ENCODE measurements at places on chromosomes 6 and 20.

GRCh38 chr6:90936286-90936685 is 349.4 kb upstream of the MAP3K7 start:
- DNase-seq: no peak

DNA sequence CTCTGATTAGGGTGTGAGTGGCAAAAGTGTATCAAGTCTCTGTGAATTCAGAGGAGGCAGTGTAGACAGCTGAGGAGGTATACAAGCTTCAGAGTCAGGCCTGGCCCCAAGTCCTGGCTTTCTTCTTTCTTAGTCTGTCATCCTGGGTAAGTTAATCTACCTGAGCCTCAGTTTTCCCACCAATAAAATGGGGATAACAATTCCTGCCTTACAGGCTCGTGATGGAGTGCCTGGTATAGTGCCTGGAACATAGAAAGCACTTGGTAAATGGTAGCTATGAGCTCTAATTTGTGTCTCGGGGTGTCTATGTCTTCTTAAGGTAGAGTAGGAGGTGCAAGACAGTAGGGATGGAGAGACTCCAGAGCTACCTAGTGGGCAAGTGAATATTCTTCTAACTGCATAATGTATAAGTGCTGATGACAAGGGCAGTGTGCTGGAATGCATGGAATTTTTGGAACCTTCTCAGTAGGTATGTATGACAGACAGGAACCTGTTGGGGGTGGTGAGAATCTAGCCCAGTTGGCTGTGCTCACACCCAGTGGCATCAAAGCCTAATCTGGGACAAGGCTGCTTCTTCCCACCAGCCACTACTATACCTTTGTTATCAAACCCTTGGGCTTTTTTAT is 4.0 kb upstream of the SCUBE3 start:
- no peak for DNase-seq

- DNase-seq: no peak
These were observed 152.4 kb upstream of the COL21A1 start for GRCh38 chr6:56399672-56400263.

- DNase-seq: no peak
These were observed 373.6 kb downstream of the PLCB1 start for GRCh38 chr20:8505476-8506200.

- DNase-seq: no peak
These were observed 129.6 kb downstream of the CEBPB start for GRCh38 chr20:50320005-50320900.

DNA sequence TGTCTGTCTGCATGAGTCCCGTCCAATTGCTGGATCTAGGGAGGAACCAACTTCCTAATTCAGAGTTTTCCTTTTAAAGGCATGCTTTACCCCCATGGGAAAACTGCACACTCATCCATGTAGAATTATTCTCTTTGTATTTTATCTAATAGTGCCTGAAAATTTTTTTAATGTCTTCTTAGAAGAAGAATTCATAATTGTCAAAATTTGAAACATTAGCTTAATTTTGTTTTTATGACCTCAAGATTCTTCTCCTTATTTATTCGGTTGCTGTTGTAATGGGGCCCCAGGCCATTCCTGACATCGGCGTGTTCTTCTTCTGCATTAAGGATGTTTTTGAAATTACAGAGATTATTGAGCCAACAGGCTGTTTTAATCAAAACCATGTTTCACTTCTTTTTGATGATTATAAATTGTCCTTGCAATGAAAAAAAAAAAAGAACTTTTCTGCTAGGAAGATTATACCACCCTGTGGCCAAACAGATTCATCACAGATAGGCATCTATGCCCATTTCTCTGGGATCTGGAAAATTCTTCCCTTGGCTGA is 100.3 kb downstream of the ZNF217 start:
- no peak for DNase-seq

DNA sequence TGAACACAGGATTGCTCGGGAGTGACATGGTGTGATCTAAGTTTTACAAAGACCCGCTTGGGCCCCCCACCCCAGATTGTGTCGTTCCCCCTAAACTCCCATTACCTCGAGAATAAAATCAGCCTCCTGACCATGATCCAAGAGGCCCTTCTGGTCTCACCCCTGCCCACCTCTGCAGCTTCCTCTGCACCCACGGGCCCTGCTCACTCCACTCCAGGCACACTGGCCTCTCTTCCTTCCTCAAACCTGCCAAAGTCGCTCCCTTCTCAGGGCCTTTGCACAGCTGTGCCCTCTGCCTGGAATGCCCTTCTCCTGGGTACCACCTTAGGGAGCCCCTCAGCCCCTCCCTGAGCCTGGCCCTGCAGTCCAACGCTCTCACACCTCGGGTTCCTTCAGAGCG is 17.9 kb downstream of the TGM2 start:
- DNase-seq: no peak

DNA sequence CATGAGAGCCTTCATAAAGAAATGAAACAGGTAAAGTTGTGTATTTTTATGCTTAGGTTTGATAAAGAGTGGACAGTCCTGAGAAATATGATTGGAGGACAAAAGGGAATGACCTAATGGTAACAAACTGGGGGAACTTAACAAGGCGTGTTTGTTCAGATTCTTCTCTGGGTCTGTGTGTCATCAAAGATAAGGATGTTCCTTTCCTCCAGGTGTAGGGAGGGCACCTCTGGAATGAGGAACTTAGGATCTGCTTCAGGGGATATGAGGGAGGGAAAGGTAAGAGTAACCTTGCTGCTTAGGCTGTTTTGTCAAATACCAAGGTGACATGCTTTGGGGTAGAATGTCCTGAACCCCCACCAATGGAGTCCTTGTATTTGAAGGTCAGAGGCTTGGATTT is 291.9 kb downstream of the KCNQ5 start:
- no peak for DNase-seq

DNA sequence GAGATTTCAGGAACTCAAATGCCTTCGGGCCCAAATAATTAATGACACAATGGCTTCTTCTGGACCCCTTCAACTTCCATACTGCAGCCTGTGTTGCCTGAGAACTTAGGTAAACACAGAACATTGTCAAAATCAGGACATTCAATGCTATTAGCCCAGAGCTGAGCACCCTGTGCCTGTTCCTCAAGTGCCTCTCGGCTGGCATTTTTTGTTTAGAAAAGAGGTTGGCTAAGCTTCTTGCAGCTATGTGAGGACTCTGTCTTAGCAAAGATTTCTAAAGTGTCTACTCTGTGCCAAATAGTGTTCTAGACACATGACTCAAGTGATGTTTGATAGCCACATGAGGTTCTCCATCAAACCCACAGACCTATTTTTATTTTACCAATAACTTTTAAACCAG is 289.3 kb upstream of the ARID1B start:
- DNase-seq: no peak

DNA sequence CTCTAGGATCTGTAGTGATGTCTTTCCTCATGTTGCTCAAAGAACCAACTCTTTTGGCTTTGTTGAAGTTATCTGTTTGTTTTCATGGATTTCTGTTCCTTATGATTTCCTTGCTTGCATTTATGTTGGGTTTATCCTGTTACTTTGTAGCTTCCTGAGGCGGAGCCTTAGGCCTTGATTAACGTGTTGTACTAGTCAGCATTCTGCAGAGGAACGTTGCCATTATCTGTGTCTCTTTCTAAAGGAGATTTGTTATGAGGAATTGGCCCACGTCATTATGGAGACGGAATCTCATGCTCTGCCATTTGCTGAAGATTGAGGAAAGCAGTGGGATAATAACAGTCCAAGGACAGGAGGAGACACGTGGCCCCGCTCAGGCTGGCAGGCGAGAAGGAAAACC is 29.9 kb downstream of the UCKL1 start:
- DNase-seq: no peak

DNA sequence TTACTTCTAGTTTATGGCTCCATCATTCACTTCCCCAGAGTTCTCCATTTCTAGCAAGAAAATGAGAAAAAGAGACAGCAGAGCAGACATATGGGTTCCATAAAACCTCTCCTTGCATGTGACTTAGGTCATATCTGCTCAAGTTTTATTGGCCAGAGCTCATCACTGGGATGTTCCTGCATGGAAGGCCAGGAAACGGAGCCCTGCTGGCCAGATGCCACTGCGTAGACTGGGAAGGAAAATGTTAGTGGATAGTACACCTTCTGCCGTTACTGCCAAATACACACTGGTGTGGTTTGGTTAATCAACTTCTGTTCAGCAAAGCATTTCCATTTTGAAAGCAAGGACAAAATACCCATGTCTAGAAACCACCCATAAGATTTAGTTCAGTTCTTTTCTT is 220.6 kb upstream of the TSHZ2 start:
- DNase-seq: no peak

- no peak for DNase-seq
These were observed 1.0 kb downstream of the PXDC1 start for GRCh38 chr6:3750317-3751076.

GRCh38 chr6:35425284-35425683 is 26.9 kb upstream of the FANCE start:
- no peak for DNase-seq

GRCh38 chr20:34680586-34681175 is 3.8 kb upstream of the PIGU start:
- DNase-seq: no peak

Measured in GM10248 (cell line).